ENCODE measurements at places on chromosomes 13 and 19.

GRCh38 chr13:26722321-26722720 lies 38.3 kb downstream of the GPR12 start:
- no peak for DNase-seq

GRCh38 chr19:56312342-56312741 lies 2.3 kb downstream of the ZSCAN5A start:
- no peak for DNase-seq

DNA sequence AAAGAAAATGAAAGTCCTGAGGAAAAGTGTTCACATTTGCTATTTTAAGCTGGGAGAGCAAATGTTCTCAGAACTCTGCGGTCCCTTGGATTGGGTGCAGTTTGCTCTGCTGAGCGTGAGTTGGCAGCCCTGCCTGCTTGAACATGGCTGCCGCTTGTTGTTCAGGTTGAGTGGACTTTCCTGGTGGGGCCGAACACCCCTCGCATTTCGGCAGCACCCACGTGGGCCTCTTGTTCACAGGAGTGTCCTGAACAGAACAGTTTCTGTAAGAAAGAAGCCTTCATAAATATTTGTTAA lies 10.8 kb upstream of the RNF113B start:
- DNase-seq = no peak

- DNase-seq = no peak
These were observed 178.1 kb downstream of the FLT1 start for GRCh38 chr13:28316836-28317235.

- DNase-seq = no peak
These were observed 7.9 kb downstream of the MLLT1 start for GRCh38 chr19:6271721-6272410.

- no peak for DNase-seq
These were observed 527.5 kb downstream of the RFC3 start for GRCh38 chr13:34345258-34345965.

GRCh38 chr13:83248751-83249150 lies 633.5 kb downstream of the SLITRK1 start:
- DNase-seq = no peak

- peak; percentile 79 for DNase-seq
These were observed 4.4 kb upstream of the KCNN4 start for GRCh38 chr19:43784981-43785808.

- DNase-seq = no peak
These were observed 319.9 kb upstream of the DACH1 start for GRCh38 chr13:72186730-72187422.

DNA sequence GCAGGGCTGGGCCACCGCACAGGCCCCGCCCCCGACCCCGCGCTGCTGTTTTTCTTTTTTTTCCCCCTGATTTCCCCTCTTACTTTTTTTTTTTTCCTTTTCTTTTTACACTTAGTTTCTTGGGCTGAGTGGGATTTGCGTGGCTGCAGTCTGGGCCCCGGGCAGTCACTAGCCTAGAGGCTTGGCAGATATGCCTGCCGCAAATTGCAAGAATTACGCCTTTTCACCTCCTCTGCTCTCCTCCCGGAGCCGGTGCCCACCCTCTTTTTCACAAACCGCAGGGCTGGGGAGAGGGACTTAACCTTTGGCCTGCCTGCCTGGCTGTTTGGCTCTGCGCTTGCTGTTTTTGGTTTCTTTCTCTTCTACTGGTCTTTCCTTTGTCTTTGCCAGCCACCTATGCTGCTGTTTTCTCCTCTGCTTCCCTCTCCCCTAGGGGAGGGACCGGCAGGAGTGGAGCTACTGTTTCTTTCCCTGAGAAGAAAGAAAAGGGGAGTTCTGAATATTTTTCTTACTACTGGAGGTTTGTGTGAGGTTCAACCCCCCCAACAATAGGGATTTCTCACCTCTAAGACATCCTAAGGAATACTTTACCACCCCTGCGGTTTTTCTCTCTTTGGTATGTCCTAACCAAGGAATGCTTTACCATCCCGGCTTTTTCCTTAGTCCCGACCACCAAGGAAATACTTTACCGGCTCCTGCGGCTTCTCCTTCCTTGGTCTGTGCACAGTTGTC lies 11.0 kb downstream of the ZNF552 start:
- no peak for DNase-seq

DNA sequence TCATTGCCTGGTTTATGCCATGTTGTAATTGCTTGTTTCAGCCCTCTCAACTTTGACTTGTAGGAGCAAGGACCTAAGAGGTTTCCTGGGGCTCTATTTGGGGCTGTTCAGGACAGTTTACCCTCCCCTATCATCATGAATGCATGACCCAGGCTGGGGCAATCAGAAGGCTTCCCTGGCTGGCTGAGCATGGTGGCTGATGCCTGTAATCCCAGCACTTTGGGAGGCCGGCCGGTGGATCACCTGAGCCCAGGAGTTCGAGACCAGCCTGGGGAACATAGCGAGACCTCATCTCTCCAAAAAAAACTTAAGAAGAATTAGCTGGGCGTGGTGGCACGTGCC lies 6.1 kb upstream of the LSM4 start:
- DNase-seq = no peak

GRCh38 chr13:90947976-90948375 lies 399.5 kb upstream of the MIR17HG start:
- DNase-seq = no peak

DNA sequence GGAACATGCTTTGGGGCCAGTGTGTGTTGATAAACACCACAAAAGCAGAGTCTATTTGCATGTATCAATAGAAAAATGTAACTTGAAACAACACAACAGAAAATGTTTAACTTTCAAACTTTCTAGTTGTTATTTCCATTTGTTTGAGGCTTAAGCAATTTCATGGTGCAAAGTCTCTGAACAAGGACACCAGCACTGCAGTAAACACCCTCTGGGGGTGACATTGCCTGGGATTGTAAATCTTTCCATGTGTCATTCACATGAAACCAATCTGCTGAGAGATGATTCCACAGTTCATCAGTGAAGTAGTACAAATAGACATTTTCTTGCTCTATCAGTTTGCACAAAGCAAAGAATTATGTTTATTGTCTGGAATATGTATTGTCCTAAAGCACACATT lies 124.5 kb downstream of the ITGBL1 start:
- no peak for DNase-seq

DNA sequence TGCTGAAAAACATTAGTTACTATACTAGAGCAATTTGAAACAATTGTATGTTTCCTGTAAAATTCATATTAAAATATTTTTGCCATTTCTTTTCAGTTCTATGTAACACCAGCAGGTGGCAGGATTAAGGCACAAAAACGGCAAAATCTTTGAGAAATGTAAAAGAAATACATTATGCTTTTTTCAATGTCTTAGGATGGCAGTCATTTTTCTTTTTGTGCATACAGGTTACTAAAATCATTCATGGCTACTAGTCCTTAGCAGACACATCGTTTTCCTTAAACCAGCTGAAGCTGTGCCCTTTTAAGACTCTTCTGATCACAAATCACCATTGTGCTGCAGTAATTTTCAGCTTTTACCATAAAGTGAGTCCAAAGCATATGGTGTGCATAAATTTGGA lies 800.7 kb upstream of the SLITRK5 start:
- no peak for DNase-seq

- DNase-seq = no peak
These were observed 1.4 kb downstream of the BTBD2 start for GRCh38 chr19:2014131-2014571.

GRCh38 chr19:408902-409515 lies at the start of gene C2CD4C:
C2CD4C (minus strand) TSS chr19:409147; CDS start chr19:408361, 786 bp downstream.
- peak; percentile 79 for DNase-seq

GRCh38 chr13:48094404-48094780 lies 512 bp downstream of the MED4 start:
- DNase-seq = no peak

GRCh38 chr13:22423261-22423660 lies 752.4 kb downstream of the FGF9 start:
- DNase-seq = no peak

- no peak for DNase-seq
These were observed 6.7 kb upstream of the C13orf46 start for GRCh38 chr13:113980489-113981064.

- peak; percentile 59 for DNase-seq
These were observed 7.0 kb downstream of the TMEM221 start for GRCh38 chr19:17441241-17442021.

All from D341Med (cell line).